Gastroesophageal sphincter (tissue), 4 donors: ENCODE measurements at places on chromosomes 6 and 20. TPM values are rescaled to one million over a fixed set of nuclear protein-coding genes. Genes with fewer than 3 reads are reported as not detected.

DNA sequence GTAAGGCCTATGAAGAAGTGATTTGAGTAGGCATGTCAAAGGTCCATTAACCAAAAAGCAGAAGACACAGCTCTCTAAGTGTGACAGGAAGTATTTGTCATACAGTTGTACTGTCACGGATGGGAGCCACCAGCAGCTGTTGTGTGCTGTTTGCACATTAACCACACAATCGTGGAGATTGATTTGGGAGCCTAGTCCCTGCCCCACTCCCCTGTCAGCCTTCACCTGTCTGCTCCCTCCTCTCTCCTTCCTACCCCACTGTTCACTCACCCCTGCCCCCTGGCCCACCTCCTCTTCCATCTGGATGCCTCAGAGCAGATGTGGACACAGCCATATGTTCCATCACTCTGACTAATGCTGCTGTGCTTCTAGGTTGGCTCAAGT is 124.7 kb upstream of the SPACA1 start:
- ATAC-seq = no peak

DNA sequence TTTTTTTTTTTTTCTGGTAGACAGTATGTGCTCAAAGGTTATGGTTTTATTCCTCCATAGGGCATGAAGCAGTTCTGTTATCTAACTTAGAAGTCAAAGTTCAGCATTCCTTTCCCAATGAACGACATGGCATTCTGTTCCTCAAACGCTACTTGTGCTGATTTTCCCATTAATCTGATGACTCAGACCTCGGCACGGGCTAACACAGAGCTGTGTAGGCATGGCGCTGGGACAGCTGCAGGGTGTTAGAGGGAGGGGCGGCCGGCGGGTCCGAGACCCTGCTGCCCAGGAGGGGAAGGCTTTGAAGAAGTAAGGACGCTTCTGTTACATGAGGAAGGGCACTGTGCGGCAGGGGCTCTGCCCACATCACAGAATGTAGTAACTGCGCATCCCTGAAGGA is 93.6 kb upstream of the AGPAT4 start:
- no peak for ATAC-seq

- ATAC-seq = no peak
Measured at GRCh38 chr6:149157126-149157525, 160.4 kb upstream of the TAB2 start.

Gene DOK5
- total RNA-seq = 2.7 TPM
